ENCODE measurements at places on chromosomes 5 and 9. TPM values are rescaled to one million over a fixed set of nuclear protein-coding genes. Genes with fewer than 3 reads are reported as not detected.

- no peak for DNase-seq
These were observed 57.5 kb upstream of the ICE1 start for GRCh38 chr5:5364932-5365331.

MARCHF11 gene
- total RNA-seq, result not detected

DNA sequence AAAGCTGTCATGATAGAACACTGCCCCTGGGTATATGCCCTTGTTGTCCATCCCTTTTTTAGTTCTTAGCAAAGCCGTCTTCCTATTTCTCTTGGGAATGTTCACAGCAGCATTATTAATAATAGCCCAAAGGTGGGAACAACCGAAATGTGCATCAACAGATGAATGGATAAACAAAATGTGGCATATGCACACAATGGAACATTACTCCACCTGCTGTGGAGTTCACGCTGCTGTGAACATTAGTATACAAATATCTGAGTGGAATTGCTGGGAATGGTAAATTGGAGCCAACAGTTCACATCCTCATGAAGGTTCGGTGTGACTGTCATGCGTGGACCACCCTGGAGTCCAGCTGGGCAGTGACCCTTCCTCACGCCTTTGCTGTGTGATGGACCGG lies 36.5 kb upstream of the NUTM2G start:
- DNase-seq, result no peak

DNA sequence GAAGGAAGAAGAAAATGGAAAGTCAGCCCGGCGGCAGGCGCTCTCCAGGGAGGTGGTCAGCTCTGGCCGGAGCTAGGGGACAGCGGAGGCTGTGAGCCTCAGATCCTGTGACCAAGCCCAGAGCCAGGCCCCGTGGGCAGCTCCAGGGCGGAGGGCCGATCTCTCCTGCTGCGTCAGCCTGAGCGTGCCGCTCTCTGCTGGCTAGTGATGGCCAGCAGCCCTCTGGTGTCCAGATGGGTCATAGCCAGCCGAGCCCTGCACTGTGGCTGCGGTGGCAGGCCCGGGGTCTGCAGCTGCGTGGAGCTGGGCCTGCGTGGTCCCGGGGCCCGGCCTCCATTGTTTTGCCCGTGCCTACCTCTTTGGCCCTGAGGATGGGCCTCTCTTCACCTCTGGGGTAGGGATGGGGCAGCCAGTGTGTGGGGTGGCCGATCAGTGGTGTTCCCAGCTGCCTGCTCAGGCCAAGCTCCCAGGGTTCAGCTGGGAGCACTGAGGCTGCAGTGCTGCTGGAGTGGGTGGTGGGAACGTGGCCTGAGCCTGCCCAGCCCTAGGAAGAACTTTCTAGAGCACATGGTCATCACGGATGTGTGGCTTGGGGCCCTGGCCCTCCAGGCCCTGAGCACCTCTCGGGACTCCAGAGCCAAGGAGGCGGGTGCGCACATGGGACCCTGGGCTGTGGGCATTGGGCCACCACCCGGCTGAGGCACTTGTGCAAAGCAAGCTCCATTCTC lies 17.1 kb upstream of the NRARP start:
- no peak for DNase-seq

SUSD3 gene
- total RNA-seq, result 3.1 TPM

SLC23A1 gene
- not detected for total RNA-seq

GRCh38 chr5:107639990-107640389 lies 30.7 kb downstream of the EFNA5 start:
- no peak for DNase-seq

- no peak for DNase-seq
These were observed 70.1 kb upstream of the MOCS2 start for GRCh38 chr5:53179691-53180090.

DNA sequence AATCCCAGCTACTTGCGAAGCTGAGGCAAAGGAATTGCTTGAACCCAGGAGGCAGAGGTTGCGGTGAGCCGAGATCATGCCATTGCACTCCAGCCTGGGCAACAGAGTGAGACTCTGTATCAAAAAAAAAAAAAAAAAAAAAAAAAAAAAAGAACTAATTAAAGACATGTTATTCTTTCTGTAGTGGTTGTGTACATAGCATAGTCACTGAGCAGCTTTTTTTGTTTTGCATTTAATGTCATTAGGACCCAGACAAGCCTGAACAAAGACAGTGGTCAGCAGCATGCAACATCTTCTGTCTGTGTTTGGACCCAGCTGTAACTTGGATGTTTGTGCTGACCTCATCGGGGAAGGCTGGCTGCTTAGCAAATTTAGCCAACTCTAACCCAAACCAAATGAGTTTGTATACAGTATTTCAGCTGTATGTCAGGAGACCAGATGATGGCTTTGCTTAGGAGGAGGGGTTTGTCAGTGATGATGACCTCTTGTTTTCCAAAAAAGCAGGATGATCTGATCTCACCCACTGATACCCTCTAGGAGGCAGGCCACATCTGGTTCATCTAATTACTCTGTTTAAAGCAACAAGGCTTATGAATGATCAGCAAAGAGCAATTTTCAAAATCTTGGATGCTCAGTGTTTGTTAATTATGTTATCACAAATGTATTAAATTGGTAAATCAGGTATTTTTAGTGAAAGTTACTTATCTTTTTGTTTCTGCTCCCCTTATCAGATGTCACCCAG lies 39.5 kb downstream of the SNCAIP start:
- DNase-seq, result no peak

YTHDC2 gene
- total RNA-seq, result 34.0 TPM

DNA sequence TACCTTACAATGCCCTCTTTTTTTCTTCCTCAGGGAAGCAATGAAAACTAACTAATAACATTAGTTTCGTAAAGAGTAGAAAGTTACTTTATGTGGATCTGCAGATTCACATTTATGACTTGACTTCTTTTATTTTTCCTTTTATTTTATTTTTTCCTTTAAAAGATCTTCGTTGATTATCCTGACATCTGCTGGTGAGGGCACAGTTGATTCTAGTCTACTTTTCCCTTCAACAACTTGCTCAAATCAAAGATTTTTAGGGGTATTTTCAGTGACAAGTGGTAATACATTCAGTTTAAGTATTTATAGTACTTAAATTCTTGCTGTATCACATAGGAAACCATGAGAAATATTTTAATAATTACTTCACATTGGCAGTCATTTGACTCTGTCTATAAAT lies 4.9 kb downstream of the EDIL3 start:
- DNase-seq, result no peak

SPATA9 gene
- 0.95 TPM for total RNA-seq

- peak; percentile 45 for DNase-seq
These were observed 24.6 kb downstream of the RFK start for GRCh38 chr9:76369583-76369982.

- no peak for DNase-seq
These were observed 64.5 kb upstream of the GNA14 start for GRCh38 chr9:77712533-77713130.

- DNase-seq, result no peak
These were observed 101.3 kb downstream of the FBN2 start for GRCh38 chr5:128436749-128437188.

GRCh38 chr9:4842213-4842612 lies 49.5 kb downstream of the RCL1 start:
- no peak for DNase-seq

DND1 gene
- total RNA-seq, result 3.3 TPM

DNA sequence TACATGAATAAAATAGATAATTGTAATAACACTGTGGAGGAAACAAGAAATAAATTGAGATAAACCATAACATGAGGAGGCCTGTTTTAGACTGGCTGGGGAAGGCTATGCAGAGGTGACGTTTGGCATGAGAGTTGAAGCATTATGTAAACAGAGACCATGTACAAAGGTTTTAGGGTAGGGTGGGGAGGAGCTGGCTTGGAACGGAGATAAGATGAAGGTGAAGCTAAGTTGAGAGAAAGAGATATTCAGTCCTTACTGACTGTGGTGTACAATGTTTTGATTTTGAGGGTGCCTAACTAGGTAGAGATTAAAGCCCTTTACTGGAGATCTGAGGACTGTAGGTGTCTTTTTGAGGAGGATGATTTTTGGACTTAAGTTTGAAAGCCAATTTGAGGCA lies 17.8 kb downstream of the MAN2A1 start:
- no peak for DNase-seq

GRCh38 chr5:75668977-75669689 lies 48.1 kb downstream of the POC5 start:
- no peak for DNase-seq

CKMT2 gene
- total RNA-seq, result 2.3 TPM

AQP7 gene
- total RNA-seq, result 1.7 TPM

CREB3 gene
- total RNA-seq, result 29.1 TPM

SCGB3A2 gene
- 0.49 TPM for total RNA-seq

GRCh38 chr9:94757158-94757557 lies 30.7 kb downstream of the AOPEP start:
- DNase-seq, result no peak

DNA sequence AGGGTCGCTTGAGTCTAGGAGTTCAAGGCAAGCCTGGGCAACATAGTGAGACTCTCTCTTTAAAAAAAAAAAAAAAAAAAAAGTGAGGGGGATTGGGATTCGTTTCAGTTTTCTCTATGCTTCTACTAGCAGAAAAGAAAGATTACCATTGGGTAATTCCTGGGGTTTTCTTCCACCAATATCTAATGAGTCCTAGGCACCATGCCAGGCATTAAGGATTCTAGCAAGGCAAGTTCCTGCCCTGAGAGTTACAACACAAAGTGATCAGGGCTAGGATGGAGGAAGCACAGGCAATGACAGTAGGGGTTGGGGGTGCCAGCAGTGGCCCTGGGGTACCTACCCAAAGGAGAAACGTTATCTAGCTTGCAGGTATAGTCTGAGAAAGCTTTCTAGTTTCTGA lies 90.8 kb downstream of the PCDH1 start:
- no peak for DNase-seq

DNA sequence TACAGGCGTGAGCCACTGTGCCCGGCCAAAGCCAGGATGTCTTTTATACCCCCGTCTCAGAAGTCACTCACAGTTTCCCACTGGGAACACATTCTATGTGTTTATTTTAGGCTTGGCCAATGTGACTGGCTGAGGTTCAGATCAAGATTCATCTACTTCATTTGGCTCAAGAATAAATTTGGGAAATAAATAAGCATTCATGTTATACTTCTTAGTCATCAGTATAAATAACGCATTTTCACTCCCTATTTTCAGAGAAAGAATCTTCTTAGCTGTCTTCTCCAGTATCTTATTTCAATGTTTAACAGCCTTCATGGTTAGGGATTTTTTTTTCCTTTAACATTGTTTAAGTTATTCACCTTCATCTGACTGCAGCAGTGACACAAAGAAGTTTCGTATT lies 11.8 kb downstream of the S100Z start:
- DNase-seq, result no peak

TXNDC8 gene
- total RNA-seq, result not detected

PDE6A gene
- total RNA-seq, result 0.18 TPM

DNA sequence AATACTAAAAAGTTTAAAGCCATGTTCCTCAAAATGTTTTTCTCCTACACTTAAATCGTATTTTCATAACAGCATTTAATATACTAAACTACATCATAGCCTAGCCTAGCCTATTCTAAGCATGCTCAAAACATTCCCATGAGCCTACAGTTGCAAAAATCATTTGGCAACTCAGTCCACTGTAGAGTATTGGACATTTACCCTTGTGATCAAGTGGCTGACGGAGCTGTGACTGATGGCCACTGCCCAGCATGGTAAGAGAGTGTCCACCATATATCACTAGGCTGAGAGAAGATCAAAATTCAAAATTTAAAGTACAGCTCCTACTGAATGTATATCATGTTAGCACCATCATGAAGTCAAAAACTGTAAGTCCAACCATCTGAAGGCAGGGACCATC lies 30.9 kb downstream of the SEMA5A start:
- DNase-seq, result no peak

- DNase-seq, result no peak
These were observed 68.7 kb downstream of the ACTL7B start for GRCh38 chr9:108786901-108787689.

TRIM7 gene
- 0.57 TPM for total RNA-seq

BTNL8 gene
- not detected for total RNA-seq

ACTBL2 gene
- total RNA-seq, result 0.07 TPM

DNA sequence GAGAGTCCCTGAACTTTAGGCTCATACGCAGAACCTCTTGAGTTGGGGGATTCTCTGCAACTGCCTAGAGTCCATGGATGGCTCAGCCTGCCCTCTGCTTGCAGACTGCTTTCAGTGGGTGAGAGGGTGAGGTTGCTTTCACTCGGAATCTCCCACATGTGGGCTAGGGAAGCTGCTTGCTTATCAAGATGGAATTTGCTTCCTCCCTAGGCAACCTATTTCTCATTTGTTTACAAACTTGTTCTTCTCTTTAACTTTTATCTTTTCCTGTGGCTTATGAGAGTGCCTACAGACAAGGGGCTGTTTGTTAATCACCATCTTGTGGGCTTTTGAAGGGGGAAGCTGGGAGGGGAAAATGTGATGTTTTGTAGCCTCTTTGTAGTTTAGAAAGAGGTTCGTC lies 10.0 kb downstream of the TLE4 start:
- peak; percentile 39 for DNase-seq

DNA sequence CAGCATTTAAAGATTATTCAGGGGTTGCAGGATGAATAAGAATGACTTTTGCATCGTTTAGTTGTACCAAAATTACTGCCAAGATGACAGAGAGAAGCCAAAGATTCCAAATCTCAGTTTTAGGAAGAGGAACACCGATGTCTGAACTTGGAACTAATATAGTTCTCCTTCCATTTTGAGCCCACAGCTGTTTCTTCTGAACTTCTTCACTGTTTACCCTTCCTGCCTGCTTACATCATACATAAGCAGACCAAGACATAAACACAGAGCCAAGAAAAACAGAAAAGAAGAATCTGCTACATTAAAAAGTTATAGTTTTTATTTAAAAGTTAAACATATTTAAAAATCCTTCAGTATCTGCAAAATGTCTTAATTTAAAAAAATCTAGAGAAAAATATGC lies 146.9 kb upstream of the RAPGEF1 start:
- no peak for DNase-seq

DNA sequence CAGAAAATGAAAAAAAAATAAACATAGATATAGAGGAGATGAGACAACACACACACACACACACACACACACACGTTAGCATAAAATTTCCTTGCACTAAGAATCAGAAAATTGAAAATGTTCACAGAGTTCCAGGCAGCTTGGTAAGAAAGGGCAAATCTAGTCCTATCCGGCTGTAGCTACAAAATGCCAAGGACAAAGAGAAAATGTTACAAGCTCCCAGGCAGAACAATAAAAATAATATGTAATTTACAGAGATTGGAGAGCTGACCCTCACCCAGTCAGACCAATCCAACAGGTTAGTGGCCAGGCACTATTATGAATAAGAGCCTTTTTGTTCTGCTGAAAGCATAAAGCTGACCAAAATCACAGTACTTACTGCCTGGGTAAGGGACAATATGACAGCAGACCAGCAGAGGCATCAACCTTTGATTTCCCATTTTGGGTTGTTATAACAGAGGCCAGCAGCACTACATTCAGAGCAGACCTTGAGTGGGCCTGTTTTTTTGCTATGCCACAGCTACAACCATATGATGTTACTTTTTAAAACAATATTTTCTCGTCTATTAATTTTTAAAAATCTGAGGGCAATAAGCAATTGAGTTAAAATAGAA lies 892.6 kb downstream of the TAF11L14 start:
- DNase-seq, result no peak

DNA sequence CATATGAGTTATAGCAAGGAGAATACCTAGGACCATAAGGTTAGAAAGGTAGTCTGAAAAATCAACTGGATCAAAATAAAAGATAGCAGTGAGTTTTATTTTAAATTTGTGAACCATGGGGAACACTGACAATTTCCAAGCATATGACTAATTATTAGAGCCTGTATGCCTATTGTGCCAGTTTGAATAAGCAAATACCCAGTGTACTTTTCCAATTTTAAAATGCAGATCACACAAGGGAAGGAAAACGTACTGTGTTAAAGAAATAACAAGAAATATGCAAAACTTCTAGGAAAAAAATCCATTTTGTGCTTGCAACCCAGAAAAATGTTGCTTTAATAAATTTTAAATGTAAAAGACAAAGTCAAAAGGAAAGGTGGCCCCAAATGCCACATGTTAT lies 257.4 kb downstream of the BNC2 start:
- no peak for DNase-seq

TEK gene
- 5.9 TPM for total RNA-seq

Measured in mesothelial cell of epicardium (in vitro differentiated cells).